Activated T-helper 1 cell treated with anti-CD3 and anti-CD28 coated beads, Interleukin-2, amount 50 U/mL, for 16 hours (primary cell): ENCODE measurements at places on chromosomes 11 and 22.

GRCh38 chr22:21803811-21804249 is 63.6 kb downstream of the MAPK1 start:
- no peak for DNase-seq

GRCh38 chr22:26689513-26690301 is 32.3 kb downstream of the MIAT start:
- no peak for DNase-seq

GRCh38 chr11:116233561-116233960 is 539.2 kb downstream of the BUD13 start:
- no peak for DNase-seq

DNA sequence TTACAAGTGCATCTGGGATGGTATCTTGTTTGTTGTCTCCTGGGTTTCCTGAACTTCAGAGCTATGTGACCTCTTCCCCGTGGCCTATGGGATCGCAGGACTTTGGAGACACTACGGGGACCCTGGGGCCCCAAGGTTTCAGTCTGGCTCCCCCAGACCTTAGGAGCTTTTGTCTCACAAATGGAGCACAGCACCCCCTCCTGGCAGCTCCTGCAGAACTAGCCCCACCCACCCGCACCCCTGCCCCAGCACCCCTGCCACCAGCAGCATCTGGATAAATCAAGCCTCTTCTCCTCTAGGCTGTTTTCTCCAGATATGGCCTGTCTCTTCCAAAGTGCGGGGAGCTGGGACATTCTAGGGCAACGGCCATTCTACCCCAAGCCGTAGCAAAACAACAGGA is 10.4 kb downstream of the RCOR2 start:
- no peak for DNase-seq
